ENCODE measurements at places on chromosomes 13 and 19.
A peak's percentile ranks its signal among the peaks of the same experiment; 100 is the strongest.

DNA sequence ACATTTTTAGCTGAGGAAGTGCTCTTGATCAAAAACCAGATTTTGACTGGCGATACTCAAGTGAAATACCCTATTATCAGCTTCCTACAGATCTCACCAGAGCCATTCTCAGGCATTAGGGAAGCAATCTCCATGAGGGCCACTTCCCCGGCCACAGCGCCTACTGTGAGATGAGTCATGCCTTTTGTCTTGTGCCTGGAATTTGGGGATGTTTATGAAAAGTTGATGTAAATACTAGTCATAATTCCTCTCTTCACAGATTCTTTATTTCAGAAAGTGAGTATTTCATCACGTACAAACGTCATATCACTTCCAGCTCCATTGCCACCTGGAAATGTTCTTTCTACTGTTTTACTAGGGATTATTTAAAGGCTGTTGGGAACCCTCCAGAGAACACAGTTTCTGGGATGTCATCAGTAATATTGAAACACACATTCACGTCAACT is 25.3 kb upstream of the SLC46A3 start:
- H3K27me3 ChIP-seq, result no peaks in the 10 kb centered on the region
- no peak overlapping the region for H3K4me3 ChIP-seq
- no peak overlapping the region for H3K27ac ChIP-seq
- H3K4me1 ChIP-seq, result peaks cover 3% of the 10 kb centered on the region
- no peaks in the 10 kb centered on the region for H3K36me3 ChIP-seq

GRCh38 chr13:25249001-25249543 is 38.2 kb downstream of the MTMR6 start:
- no peaks in the 10 kb centered on the region for H3K4me1 ChIP-seq
- no peak overlapping the region for H3K27ac ChIP-seq
- no peak for DNase-seq
- H3K27me3 ChIP-seq, result no peaks in the 10 kb centered on the region
- H3K4me3 ChIP-seq, result no peak overlapping the region

DNA sequence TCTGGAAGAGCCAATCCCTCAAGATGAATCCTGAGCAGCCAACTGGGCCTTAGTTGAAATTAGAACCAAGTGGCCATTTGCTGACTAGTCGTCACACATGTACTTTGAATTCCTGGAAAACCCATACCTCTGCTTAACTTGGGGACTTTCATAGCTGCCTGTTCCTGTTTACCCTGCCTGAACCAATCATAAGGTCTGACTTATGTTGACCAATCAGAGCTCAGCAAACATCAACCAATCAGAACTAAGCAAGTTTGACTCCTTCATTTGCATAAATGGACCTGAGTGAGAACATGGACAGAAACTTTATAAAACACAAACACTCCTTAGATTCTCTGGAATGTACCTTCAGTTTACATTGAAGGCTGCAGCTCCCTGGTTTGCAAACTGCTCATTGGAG is 50.8 kb downstream of the LATS2 start:
- DNase-seq, result no peak
- H3K4me3 ChIP-seq, result no peak overlapping the region
- H3K27ac ChIP-seq, result no peak overlapping the region

DNA sequence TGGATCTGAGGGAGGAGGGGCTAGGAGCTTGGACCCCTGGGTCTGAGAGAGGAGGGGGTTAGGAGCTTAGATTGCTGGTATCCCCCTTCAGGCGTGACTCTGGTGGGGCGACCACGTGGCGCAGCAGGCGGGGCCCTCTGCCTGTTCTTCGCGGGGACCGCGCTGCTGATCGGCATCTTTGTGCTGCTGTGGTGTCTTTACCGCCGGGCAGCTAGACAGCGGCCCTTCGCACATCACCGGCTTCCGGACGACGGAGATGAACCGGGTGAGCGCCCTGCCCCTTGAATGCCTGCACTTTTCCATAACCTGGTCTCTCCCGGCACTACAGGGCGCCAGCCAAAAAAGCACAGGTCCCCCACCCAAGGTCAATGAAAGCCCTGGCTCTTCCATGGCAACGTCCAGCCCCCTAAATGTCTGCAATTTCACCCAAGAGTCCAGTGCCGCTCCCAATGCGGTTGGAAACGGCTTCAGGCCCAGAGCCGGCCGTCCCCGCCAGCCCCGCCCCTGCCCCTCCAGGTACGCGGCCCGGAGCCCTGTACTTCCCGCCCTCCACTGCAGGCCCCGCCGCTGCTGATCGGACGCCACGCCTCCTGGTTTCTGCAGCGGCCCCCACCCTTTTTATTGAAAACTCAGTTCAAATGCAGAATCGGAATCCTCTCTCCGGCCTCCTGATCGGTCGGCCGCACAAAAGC is 2.8 kb downstream of the GFY start:
- DNase-seq, result no peak
- H3K27ac ChIP-seq, result no peak overlapping the region
- no peaks in the 10 kb centered on the region for H3K36me3 ChIP-seq
- H3K27me3 ChIP-seq, result peaks cover 93% of the 10 kb centered on the region
- H3K4me3 ChIP-seq, result peak overlapping the region; percentile 14

GRCh38 chr19:2555422-2556220 is 79.7 kb downstream of the GADD45B start:
- H3K27ac ChIP-seq, result peak overlapping the region; percentile 11
- no peak overlapping the region for H3K4me3 ChIP-seq
- H3K36me3 ChIP-seq, result no peaks in the 10 kb centered on the region
- no peak for DNase-seq

GRCh38 chr13:46934749-46935148 is 37.9 kb upstream of the HTR2A start:
- no peaks in the 10 kb centered on the region for H3K36me3 ChIP-seq
- H3K27me3 ChIP-seq, result no peaks in the 10 kb centered on the region
- H3K4me1 ChIP-seq, result no peaks in the 10 kb centered on the region
- H3K27ac ChIP-seq, result no peak overlapping the region

- H3K4me1 ChIP-seq, result peaks cover 20% of the 10 kb centered on the region
- no peaks in the 10 kb centered on the region for H3K36me3 ChIP-seq
- no peak overlapping the region for H3K4me3 ChIP-seq
These were observed 395.9 kb downstream of the KCNRG start for GRCh38 chr13:50410921-50411746.

DNA sequence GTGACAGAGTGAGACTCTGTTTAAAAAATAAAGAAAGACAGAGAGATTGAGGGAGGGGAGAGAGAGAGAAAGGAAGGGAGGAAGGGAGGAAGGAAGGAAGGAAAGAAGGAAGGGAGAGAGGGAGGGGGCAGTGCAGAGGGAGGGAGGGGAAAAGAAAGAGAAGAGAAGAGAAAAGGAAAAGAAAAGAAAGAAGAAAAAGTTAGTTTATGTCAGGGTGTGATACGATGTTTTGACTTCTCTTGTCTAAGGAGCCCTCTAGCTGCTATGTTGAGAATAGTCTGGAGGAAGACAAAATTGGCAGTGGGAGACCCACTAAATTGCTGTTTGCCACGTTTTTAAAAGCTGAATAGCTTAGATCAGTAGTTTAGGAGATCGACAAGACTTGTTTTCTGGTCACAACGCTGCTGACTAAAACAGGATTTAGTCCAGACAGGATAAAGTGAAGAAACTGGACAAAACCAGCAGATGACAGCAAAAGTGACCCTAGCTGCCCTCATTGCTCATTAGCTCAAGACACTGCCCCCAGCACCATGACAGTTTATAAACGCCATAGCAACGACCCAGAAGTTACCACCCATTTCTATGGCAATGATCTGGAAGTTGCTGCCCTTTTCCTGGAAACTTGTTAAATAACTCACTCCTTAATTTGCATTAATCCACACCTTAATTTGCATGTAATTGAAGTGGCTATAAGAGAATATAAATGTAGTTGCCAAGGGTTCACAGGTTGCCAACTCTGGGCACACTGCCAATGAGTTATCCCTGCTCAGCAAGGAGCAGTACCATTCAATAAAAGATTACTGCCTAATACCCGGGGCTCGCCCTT is 11.1 kb downstream of the TEX101 start:
- H3K27ac ChIP-seq, result peak overlapping the region; percentile 14
- no peaks in the 10 kb centered on the region for H3K36me3 ChIP-seq
- H3K4me3 ChIP-seq, result no peak overlapping the region
- no peaks in the 10 kb centered on the region for H3K27me3 ChIP-seq

DNA sequence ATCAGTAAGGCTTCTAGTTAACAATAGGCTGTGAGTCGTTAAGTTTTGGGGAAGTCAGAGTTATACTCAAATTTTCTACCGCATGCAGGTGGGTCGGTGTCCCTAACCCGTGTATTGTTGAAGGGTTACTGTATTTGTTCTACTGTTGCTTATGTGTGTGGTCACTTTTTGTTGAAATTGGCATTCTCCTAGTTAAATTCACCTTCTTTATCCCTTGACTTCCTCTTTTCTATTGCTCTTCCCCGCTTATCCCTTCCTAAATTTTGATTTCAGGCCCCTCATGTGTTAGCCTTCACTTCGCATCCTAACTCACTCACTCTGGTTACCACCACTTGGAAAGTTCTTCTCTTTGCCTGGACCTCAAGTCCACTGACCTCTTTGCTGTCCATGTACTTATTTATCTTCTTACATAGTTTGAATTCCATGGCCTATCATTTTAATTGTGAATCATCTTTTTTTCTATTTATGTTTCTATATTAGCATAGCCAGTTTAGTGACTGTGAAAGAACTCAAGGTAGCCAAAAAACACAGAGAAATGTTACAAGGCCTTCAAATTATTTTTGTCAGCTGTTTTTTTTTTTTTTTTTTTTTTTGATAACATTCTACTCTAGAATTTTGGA is 52.9 kb downstream of the NDFIP2 start:
- H3K27ac ChIP-seq, result no peak overlapping the region
- no peak overlapping the region for H3K4me3 ChIP-seq
- H3K4me1 ChIP-seq, result peaks cover 4% of the 10 kb centered on the region
- DNase-seq, result no peak
- peaks cover 25% of the 10 kb centered on the region for H3K36me3 ChIP-seq

DNA sequence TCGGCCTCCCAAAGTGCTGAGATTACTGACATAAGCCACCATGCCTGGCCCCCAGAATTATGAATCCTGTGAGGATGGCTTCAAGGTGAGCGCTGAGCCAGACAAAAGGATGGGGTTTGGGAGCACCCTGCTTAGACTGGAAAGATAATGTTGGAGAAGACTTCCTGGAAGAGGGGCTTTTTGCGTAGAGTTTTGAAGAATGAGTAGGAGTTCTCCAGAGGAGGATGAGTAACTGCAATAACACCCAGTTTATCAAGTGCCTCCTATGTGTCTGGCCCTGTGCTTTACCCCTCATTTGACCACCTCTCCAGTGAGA is 641 bp upstream of the GDF15 start:
- peaks cover 19% of the 10 kb centered on the region for H3K36me3 ChIP-seq
- no peak overlapping the region for H3K27ac ChIP-seq
- H3K4me3 ChIP-seq, result no peak overlapping the region
- no peaks in the 10 kb centered on the region for H3K27me3 ChIP-seq

DNA sequence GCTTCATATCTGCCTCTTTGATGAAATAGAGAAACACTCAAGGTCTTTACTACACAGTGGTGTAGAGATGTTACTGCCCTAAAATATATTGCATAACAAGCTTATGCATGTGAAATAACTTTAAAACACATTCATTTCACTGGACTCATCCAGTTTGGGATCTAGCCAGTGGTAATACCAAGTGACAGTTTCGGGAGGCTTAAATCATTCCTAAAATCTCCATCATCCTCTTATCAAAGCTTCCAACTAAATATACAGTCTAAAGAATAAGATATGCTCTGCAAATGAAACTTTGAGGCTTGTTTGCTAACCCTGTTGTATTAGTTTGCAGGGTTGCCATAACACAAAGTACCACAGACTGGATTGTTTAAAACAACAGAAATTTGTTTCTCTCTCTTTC is 52.8 kb downstream of the THSD1 start:
- peaks cover 32% of the 10 kb centered on the region for H3K4me1 ChIP-seq
- no peak overlapping the region for H3K4me3 ChIP-seq
- no peaks in the 10 kb centered on the region for H3K27me3 ChIP-seq
- H3K27ac ChIP-seq, result no peak overlapping the region
- no peak for DNase-seq

GRCh38 chr19:28213470-28214082 is 999.4 kb downstream of the UQCRFS1 start:
- no peak overlapping the region for H3K27ac ChIP-seq
- no peak for DNase-seq
- no peak overlapping the region for H3K4me3 ChIP-seq
- H3K36me3 ChIP-seq, result no peaks in the 10 kb centered on the region
- no peaks in the 10 kb centered on the region for H3K4me1 ChIP-seq
- H3K27me3 ChIP-seq, result no peaks in the 10 kb centered on the region

Measured in RWPE2 (cell line).